T-helper 9 cell (primary cell): ENCODE measurements at places on chromosomes 16 and 17.
A peak's percentile ranks its signal among the peaks of the same experiment; 100 is the strongest.

DNA sequence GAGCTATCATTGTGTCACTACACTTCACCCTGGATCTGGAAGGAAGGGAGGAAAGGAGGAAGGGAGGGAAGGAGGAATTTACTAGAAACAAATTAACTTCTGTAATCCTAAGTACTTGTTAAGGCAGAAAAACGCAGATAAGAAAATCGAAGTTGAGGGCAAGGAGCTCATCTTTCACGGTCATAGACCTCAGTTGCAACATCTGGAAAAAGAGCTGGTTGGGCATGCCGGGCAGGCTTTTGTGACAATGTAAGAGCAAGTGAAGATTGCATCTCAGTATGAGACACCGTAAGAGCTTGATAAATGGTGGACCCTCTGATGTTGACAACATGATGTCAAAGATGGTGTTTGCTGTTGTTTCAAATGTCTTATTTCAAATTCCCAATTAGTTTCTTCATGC is 721.5 kb downstream of the MAF start:
- no peak for DNase-seq

DNA sequence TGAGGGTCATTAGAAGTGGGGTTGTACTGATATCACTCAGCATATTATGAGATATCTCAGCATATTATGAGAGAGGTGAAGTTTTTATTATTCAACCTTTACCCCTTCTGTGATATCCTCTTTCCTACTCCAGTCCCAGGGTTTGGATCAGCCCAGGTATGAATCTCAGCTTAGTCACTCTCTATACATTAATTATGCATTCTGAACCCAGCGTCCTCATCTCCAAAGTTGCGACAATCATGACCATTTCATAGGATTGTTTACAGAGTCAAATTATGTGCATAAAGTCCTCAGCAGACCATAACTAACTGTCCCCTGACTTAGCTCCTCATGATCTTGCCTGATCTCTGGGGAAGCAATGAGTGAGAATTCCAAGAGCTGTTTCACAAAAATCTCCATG is 20.5 kb upstream of the BLMH start:
- no peak for DNase-seq

DNA sequence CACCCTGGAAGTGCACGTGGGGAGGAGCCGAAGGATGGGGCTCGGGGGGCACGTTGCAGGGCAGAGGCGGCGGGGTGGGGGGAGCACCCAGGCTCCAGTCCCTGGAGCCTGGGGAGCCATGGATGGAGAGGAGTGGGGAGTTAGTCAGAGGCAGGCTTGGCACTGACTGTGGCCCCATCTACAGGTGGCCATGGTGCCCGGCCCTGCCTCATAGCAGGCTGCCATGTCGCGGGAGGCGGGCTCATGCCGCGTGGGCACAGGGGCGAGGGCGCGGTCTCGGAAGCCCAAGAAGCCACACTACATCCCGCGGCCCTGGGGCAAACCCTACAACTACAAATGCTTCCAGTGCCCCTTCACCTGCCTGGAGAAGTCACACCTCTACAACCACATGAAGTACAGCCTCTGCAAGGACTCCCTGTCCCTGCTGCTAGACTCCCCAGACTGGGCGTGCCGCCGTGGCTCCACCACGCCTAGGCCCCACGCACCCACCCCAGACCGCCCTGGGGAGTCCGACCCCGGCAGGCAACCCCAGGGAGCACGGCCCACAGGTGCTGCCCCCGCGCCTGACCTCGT is 3.0 kb downstream of the PRR35 start:
- DNase-seq, result no peak

DNA sequence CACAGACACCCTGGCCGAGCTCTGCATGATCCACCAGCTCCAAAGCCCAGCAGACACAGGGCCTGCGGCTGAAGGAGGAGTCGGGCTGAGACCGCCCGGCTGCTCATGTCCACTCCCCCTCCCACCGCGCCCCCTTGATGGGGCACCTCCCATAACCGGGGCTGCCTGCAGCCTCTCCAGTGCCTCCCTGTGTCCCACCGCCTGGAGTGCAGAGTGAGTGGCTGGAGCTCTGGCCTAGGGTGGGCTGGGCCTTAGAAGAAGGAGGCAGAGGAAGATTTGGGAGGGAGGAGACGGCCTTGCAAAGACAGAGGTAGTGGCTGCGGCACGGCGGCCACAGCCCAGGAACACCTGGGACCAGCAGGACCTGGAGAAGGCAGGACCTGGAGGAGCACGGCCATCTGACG is 4.0 kb downstream of the CBFA2T3 start:
- DNase-seq, result no peak

DNA sequence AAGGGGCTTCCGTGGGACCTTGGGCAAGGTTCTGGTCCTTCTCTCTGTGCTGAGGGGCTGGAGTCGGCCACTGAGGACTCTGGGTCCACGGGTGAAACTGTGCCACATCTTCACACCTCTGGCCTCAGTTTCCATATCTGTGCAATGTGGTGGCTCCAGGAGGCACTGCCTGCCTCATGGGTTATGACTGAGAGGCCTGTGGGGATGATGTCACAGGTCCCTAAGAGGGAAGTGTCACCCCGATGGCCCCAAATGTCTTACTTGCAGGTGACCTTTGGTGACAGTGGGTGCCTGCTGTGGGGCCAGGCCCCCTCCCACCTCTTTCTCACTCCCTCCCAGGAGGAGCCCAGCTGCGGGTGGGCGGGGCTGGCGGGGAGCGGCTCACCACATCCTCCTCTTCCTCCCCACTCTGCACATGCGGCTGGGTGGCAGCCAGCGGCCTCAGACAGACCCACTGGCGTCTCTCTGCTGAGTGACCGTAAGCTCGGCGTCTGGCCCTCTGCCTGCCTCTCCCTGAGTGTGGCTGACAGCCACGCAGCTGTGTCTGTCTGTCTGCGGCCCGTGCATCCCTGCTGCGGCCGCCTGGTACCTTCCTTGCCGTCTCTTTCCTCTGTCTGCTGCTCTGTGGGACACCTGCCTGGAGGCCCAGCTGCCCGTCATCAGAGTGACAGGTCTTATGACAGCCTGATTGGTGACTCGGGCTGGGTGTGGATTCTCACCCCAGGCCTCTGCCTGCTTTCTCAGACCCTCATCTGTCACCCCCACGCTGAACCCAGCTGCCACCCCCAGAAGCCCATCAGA is at the start of gene IL21R:
Gene IL21R (plus strand): TSS at position 407 of the 801 bp plus-strand sequence. CDS start 27,898 bp downstream, outside the sequence.
- DNase-seq, result peak; percentile 81

- DNase-seq, result no peak
Observed at GRCh38 chr17:53949473-53950090, 126.9 kb downstream of the KIF2B start.

GRCh38 chr16:65394281-65394680 is 272.4 kb upstream of the CDH11 start:
- DNase-seq, result no peak

DNA sequence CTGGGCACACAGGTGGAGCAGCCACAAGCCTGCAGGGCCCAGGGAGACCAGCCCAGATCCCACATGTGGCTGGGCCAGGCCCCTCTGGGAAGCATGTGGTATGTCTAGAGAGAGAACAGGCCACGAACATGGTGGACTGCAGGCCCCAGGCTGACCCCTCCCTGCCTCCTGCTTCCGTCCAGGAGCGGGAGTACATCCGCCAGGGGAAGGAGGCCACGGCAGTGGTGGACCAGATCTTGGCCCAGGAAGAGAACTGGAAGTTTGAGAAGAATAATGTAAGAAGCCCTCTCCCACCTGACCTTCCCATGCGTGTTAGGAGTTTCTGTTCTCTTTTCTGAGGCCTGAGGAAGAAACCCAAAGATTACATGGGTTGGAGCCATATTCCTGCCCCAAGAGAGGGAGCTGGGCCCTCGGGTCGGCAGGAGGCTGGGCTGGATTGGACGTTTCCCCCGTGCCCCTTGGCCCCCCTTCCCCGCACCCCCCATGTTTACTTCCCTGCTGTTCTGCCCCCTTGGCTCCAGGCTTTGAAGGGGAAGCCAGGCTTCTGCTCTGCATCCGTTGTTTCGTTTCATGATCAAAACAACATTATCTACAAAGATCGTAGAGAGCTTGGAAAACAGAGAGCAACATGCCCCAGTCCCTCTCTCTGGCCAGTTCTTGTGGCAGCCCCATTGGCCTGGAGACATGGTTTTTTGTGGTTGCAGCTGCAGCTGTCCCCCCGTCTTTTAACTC is 5.7 kb upstream of the TCAP start:
- no peak for DNase-seq

- no peak for DNase-seq
Observed at GRCh38 chr17:1960545-1960912, 64.6 kb downstream of the RTN4RL1 start.

DNA sequence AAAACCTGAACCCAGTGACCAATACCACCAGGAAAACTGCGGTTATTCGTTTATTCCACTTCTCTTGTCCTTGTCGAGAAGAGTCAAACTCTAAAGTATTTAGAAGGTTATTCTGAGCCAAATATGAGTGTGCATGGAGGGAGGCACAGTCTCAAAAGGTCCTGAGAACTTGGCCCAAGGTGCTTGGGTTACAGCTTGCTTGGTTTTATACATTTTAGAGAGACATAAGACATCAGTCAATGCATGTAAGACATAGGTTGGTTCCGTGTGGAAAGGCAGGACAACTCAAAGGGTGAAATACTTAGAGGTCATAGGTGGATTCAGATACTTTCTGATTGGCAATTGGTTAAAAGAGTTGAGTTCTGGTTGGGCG is 681 bp upstream of the TRAP1 start:
- DNase-seq, result no peak

GRCh38 chr17:42399948-42400843 is 12.0 kb upstream of the STAT3 start:
- no peak for DNase-seq

DNA sequence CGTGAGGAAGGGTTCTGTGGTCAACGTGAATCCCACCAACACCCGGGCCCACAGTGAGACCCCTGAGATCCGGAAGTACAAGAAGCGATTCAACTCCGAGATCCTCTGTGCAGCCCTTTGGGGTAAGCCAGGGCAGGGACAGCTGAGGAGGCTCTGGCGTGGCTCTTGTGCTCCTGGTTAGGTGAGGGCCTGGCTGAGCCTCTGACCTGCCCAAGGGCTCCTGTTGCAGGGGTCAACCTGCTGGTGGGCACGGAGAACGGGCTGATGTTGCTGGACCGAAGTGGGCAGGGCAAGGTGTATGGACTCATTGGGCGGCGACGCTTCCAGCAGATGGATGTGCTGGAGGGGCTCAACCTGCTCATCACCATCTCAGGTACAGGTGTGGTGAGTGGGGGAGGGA is 4.2 kb upstream of the C17orf107 start:
- no peak for DNase-seq

- DNase-seq, result no peak
Observed at GRCh38 chr16:30839523-30840227, 52.7 kb upstream of the ZNF629 start.

- DNase-seq, result no peak
Observed at GRCh38 chr16:64051824-64052223, 1070.0 kb downstream of the CDH11 start.

GRCh38 chr17:73478768-73479424 is 165.3 kb downstream of the SDK2 start:
- DNase-seq, result no peak

DNA sequence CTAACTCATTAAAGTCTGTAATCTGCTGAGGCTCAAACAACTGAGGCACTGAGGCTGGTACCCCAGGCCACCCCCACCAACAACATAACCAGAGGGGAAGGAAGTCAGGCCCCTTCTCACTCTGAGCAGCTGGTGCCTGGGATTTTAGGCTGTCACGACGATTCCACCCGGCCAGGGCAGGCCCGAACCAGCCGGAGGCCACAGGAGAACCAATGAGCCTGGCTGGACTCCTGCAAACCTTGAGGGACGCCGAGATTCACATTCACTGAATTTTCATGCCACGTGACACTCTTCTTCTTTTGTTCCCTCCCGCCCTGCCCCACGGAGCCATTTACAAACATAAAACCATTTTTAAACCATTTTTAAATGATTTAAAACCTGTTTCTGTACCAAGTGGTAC is 48.1 kb downstream of the RPH3AL start:
- no peak for DNase-seq

DNA sequence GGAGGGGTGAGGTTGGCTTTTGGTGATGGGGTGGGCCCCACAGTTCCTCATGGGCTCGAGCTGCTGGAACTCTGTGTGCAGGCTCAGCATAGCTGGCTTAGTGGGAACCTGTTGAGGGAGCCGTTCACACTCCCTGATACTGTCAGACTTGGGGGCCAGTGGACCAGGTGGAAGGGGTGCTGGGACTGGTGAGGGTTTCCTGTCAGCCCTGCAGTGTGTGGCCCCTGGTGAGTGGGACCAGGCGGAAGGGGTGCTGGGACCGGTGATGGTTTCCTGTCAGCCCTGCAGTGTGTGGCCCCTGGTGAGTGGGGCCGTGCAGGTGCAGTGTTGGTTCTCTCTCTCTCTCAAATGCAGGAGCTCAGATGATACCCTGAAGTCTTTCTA is 45.1 kb upstream of the ZNF750 start:
- DNase-seq, result no peak

DNA sequence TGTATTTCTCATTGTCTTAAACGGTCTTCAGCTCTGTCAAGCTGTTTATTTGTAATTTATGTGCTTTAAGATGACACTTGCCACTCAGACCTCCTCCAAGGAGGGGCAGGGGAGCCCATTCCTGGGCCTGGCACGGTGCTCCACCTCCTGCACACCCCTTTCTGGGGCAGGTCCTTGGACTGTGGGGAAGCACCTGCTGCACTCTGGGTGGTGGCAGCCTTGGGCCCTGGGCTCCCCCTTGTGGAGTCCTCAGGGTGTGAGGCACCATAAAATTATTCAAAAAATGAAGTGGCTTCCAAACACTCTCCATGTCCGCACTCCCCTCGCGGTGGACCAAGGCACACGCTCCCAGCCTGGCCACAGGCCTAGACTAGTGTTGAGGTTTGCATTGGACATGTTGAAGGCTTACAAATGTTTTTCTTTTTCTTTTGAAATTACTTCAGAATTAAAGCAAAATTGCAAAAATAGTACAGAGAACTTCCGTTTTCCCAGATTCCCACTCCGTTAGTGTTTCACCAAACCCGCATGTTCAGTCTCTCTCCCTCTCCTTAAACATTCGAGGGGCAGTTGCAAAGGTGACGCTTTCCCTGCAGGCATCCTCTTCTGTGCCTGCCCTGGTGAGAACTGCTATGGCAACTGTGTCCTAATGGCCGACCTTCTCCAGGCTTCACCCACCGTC is 32.4 kb downstream of the FOXK2 start:
- peak; percentile 64 for DNase-seq

- no peak for DNase-seq
Observed at GRCh38 chr17:52157603-52158449, 688 bp downstream of the CA10 start.

- no peak for DNase-seq
Observed at GRCh38 chr17:43517161-43517560, 29.0 kb downstream of the ETV4 start.

- no peak for DNase-seq
Observed at GRCh38 chr16:51522902-51523301, 371.8 kb upstream of the SALL1 start.

- DNase-seq, result peak; percentile 73
Observed at GRCh38 chr17:34637548-34638525, 58.5 kb downstream of the TMEM132E start.

- DNase-seq, result no peak
Observed at GRCh38 chr16:58475091-58475619, 24.8 kb upstream of the NDRG4 start.

DNA sequence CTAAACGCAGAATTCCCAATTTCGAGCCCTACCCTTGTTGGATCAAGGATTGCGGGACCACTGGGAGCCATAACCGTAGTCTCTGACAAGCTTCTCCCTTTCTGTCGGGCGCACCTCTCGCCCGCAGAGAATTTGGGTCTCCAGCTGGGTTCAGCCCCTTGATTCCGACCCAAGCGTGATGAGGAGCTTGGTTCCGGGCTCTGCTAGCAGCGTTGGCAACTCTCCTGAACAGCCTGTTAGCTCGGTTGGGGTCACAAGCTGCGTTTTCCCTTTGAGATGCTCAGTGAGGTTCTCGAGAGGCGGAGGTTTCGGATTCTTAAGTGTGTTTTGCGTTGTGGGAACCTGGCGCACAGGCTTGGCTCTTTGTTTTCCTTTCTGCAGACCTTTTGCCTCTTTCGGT is 655 bp downstream of the ATXN1L start:
- no peak for DNase-seq

GRCh38 chr16:13306161-13306995 is 405.0 kb downstream of the SHISA9 start:
- DNase-seq, result no peak
